ENCODE measurements at places on chromosomes 11 and 22.

GRCh38 chr11:111135778-111136570, 109.6 kb upstream of the POU2AF2 start:
- no peak for DNase-seq

GRCh38 chr11:78231962-78232501, 43.3 kb downstream of the USP35 start:
- no peak for DNase-seq

DNA sequence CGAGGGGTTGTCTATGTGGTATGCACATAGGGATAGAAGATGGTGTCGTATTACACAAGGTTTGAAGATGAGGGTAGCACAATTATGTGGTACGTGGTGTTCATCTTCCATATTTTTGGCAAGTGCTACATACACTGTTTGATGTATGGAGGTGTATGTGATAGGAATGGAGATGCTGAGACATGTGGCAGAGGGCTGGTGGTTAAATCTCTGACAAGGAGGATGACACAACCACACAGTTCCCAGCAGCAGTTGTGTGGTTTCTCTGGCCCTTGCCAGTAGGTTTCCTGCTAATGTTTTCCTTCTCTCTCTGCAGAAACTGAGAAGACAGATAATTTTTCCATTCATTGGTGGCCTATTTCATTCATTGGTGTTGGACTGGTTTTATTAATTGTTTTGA, 17.0 kb downstream of the NCR3LG1 start:
- no peak for DNase-seq

- DNase-seq, result no peak
Observed at GRCh38 chr11:132448334-132448995, 1078.0 kb downstream of the NTM start.

GRCh38 chr22:38414009-38414395, 41.0 kb downstream of the KCNJ4 start:
- no peak for DNase-seq

- DNase-seq, result no peak
Observed at GRCh38 chr11:14054116-14055107, 91.9 kb downstream of the SPON1 start.

DNA sequence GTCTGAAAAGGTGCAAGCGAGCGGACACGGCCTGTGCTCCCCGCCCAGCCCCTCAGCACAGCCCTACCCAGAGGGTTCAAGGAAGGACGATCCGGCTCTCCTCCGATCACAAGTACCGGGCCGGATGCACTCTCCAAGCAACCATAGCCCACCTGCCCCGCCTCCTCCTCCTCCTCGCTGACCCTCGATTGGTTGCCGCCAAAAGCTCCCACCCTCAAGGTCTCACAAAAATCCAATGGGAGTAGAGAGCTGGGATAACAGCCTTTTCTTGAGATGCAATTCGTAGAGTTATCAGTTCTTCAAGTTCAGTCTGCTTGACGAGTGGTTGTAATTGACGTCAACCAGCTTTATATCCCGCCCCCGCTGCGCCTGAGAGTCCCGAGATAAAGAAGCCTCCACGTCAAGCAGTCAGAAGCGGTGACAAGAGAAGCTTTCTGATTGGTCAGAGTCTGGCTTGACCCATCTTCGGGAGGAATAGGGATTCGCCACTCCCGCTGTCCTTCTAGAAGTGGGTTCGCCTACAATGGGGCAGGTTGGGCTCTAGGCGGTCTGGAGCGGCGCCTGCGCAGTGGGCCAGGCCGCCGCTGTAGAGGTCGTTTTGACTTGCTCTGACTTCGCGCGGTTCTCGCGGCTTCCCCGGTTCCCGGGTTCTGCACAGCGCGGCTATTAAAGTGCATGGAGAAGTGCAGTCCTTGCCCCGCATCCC, at the start of gene IFT27:
Gene IFT27 (minus strand): TSS at position 156 of the 706 bp plus-strand sequence. CDS start 412 bp downstream, outside the sequence.
- DNase-seq, result peak; percentile 100

DNA sequence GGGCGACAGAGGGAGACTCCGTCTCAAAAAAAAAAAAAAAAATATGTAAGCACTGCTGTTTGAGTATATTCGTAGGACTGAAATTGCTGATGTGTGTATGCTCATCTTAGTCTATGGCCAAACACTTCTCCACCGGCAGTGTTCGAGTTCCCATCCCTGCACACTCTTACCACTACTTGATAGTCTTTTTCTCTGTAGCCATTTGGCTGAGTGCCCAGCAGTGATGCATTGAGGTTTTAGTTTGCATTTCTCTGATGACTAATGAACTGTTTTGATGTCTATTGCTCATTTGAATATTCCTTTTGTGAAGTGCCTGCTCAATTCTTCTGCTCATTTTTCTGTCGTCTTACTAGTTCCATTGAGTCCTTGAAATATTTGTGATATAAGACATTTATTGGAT, 1.9 kb downstream of the TIRAP start:
- peak; percentile 52 for DNase-seq

GRCh38 chr11:11442791-11443190, 89.7 kb upstream of the CSNK2A3 start:
- DNase-seq, result peak; percentile 28

DNA sequence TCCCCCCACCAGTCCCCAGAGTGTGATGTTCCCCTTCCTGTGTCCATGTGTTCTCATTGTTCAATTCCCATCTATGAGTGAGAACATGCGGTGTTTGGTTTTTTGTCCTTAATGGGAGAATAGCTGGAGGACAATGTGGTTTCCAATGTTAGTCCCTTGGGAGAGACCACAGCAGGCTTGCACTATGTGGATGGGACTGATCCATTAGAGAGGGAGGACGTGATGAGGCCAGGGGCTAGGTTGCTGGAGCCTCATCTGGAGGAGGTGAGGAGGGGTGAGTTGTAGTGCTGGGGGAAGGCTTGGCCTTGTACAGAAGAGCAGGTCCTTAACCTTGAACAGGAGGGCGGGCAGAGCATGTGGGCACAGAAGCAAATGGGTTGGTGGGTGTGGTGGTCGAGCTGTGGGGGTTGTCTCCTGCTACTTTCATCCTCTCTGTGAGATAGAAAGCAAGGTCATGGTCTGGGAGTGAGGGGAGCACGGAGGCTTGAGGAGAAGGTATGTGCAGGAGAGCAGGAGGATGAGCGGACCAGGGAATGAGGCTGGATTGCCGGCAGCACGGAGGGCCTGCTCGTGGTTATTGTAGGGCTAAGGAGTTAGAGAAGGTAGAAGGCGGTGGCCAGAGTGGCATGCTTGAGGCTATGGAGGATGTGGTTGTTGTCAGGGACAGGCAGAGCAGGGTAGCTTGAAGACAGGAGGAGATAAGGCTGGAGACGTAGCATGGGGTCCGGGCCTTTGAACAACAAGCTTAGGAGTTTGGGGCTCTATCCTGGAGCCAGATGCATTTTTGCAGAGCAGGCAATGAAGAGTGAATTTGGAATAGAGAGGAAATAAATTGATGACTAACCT, 11.2 kb upstream of the SREBF2 start:
- DNase-seq, result no peak

GRCh38 chr22:33272180-33272579, 214.0 kb upstream of the SYN3 start:
- DNase-seq, result no peak

- DNase-seq, result no peak
Observed at GRCh38 chr11:3982431-3982830, 112.2 kb upstream of the RRM1 start.

- no peak for DNase-seq
Observed at GRCh38 chr11:78583889-78584288, 9.2 kb upstream of the NARS2 start.

- no peak for DNase-seq
Observed at GRCh38 chr11:8267831-8268529, 4.3 kb upstream of the LMO1 start.

- no peak for DNase-seq
Observed at GRCh38 chr11:17533778-17534415, 10.3 kb downstream of the USH1C start.

GRCh38 chr22:24588381-24588756, 4.5 kb downstream of the LRRC75B start:
- DNase-seq, result no peak

DNA sequence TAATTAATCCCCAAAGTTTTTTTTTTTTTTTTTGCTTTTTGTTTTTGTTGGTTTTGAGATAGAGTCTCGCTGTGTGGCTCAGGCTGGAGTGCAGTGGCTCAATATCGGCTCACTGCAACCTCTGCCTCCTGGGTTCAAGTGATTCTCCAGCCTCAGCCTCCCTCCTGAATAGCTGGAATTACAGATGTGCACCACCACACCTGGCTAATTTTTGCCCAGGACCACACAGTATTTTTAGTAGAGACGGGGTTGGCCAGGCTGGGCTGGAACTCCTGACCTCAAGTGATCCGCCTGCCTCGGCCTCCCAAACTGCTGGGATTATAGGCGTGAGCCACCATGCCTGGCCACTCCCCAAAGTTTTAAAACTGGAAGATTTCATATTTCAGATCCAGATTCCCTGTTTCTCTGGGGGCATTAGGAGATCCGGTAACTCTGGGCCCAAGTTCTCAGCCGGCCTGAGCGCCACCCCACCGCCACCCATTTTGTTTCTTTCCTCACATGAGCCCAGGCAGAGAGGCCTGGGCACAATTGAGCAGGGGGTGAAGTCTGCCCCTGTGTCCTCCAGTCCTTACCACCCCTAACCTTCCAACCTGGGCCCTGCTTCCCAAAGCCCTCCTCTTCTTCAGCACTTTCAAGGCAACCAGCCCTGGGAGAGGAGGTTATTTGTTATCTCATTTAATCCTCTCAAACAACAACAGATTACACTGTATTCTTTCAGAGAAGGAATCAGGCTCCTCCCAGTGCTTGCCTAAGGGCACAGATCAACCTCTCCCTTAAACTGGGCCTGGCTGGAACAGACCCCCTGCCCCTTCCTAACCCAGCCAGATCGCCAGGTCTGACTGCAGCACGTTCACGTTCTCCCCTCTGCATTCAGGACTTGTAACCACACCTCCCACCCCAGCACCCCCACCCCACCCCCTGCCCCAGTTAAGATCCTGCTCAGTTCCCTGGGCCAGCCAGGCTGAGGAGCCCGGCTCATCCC, 1.9 kb upstream of the CSNK1E start:
- DNase-seq, result no peak

- DNase-seq, result no peak
Observed at GRCh38 chr11:131993246-131993645, 622.8 kb downstream of the NTM start.

DNA sequence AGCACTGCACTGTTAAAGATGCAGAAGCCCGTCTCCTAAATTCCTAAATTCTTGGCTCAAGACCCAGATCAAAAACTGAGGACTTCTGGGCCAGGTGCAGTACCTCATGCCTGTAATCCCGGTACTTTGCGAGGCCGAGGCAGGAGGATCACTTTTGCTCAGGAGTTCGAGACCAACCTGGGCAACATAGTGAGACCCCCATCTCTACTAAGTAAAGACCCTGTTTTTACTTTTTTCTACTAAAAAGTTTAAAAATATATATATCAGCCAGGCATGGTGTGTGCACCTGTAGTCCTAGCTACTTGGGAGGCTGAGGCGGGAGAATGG, 29.7 kb downstream of the PDGFB start:
- DNase-seq, result no peak

DNA sequence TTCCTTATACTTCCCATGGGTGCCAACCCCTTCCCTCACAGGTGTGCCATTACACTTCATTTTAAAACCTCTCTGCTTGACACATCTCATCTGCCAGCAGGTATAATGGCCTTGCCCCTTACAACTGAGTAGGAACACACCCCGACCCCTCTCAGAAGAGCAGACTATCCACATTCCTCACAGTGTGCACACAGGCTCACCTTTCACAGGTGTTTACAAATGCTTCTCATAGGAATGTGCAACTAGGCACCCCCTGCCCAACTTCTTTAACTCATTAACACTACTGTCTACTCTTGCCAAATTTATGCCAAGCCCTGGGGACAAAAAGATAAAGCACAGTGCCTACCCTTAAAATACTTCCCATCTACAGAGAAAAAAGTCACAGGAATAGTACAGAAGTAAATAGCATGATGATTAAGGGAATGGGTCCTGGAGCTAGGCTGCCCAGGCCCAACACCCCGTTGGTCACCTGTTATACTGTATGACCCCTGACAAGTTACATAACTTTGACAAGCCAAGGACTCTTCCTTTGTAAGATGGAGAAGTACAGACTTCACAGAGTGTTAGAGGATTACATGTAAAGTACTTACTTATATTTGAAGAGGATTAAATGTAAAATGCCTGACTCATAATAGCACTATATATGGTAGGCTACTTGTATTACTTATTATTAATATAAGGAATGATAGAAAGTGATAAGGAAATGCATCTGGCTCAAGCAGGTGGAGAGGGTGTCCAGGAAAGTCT, 15.2 kb downstream of the TRIM3 start:
- no peak for DNase-seq

DNA sequence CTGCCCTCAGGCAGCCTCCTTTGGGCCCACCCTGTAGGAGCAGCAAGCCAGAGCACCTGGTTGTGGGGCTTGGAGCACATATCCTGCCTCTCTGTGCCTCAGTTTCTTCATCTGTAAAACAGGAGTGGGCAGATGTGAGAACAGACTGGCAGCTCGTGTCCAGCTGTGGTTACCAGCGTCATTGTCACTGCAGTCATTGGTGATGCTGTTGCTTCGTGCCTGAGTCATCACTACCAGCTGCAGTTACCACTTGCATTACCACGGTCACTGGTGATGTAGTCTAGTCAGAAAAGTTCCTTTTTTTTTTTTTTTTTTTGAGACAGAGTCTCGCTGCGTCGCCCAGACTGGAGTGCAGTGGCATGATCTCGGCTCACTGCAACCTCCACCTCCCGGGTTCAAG, 20.4 kb downstream of the RSPH14 start:
- DNase-seq, result no peak

GRCh38 chr22:47616396-47617020, 854.1 kb downstream of the TBC1D22A start:
- no peak for DNase-seq

GRCh38 chr11:61004761-61005181, 33.3 kb downstream of the CD6 start:
- no peak for DNase-seq

- no peak for DNase-seq
Observed at GRCh38 chr11:102157219-102157618, 47.0 kb downstream of the YAP1 start.

DNA sequence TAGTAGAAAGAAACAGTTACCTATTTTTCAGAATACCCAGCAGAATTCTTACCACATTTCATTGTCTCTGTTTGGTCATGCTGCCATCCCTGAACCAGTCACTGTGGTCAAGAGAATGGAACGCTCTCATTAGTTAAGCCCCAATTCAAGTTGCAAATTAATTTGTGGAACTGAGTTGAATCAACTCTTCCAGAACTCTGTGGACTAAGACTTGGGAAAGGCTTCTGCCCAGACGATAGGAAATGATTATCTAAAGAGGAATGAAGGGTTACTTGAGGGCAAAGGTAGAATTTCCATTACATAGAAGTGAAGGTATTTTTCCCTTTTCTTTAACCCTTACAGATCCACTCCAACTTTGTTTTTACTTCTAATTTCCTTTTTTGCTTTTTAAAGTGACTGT, 286.4 kb downstream of the DYNC2H1 start:
- no peak for DNase-seq

- no peak for DNase-seq
Observed at GRCh38 chr11:86192519-86193257, 51.9 kb upstream of the EED start.

All from hematopoietic multipotent progenitor cell treated with erythropoietin and hydrocortisone succinate and interleukin-3 and kit ligand, for 15 days (in vitro differentiated cells).